AG04450 (cell line): ENCODE measurements at places on chromosomes 5 and 9.

- DNase-seq = no peak
Observed at GRCh38 chr9:37966412-37967013, 62.6 kb upstream of the SLC25A51 start.

DNA sequence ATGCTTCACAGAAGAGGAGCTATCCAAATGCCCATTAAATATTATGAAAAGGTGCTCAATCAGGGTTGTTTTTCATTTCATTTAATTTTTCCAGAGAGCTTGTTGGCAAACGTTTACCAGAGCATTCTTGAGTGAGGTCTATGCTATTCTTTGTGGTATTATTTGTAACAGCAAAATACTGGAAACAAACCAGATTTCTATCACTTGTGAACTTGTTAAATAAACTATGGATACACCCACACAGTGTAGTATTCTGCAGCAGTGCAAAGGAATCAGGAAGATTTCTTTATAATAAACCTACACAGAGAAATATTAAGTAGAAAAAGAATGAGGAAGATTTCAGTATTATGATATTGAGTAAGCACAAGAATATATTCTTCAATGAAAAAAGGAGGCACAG, 15.0 kb upstream of the SLC1A1 start:
- DNase-seq = no peak

DNA sequence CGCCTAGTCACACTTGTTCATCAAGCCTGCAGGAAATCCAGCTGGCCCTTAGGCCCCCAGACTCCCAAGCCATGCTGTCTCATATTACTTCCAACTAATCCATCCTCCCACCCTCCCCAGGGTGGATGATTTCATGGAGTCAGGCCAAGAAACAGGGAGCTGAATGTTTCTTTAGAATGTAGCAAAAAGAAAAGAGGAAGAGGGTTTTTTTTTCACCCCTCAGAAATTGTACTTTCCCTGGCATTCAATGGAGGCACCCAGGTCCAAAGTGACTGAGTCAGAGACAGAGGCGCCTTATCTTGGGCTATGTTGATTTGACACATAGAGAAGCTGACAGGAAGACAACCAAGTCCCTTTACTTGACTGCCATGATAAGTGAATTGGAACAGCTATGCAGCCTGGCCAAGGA, 260.2 kb upstream of the NR4A3 start:
- no peak for DNase-seq

DNA sequence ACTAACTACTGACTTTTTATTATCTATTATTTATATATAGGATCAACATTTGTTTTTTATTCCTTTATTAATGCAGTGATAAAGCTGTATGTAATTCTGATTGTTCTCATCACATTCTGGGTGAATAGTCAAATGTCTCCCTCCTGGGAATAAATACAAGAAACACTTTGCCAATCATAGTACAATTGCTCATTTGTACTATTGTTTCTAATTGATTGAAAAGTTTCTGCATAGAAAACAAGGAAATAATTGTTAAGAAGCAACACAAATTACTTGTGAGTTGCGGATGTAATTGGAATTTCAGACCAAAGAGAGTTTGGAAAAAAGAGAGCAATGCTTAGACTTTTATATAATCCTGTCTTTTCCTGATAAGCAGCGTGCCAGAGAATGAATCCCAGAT, 1013.9 kb downstream of the EFNA5 start:
- no peak for DNase-seq

DNA sequence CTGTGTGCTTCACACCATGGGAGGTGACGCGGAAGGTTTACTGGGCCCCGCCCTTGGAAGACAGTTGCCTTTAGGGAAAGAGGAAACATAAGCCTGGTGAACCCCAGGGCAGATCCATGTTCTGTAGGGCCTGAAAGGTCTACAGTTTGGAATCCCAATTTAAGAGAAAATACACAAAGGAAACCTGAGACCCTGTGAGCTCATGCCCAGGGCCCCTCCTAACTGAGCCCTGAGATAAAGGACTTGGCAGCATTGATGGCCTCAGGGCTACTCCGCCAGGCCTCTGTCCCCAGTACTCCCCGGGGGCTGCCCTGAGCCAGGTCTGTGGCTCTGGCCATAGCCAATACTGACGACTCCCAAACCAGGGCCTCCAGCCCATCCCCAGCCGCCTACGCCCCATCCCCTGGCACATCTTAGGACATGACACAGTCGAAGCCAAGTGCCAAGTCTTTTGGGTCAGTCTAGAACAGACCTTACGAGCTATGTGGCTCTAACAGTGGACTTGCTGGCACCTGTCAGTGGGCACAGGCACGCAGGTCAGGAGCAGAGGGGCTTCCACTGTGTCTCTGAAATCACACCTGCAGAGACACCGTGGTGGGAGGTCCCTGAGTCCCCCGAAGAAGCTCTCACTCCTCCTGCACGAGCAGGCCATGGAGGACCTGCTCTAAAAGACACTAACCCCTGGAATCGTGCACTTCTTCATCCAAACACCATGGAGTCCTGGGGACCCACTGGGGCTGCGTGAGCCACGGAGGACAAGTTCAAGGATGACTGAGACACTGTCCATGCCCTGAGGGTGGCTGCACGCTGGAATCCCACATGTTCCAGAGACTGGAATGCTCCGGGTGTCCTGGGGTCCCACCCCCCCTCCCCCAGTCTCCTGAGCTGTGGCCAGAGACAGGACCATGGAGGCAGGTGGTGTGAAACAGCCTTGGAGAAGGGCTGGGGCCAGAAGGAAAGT, 40.3 kb upstream of the BARHL1 start:
- DNase-seq = no peak

DNA sequence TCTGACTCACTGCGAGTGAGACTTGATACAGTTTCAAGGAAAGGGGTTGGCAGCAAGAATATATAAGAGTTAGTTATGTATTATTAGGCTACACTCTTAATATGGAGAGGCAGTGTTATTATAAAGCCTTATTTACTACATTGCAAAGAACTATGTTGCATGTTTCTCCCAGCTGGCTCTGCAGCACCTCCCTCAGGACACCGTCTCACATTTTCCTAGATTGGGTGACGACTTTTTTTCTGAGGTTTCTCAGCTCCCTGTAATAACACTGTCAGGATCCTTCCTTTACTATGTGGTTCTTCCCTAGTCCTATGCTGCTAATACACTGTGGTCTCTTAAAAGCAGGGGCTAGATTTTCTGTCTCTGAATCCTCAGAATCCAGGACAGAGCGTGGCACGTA, 153.7 kb downstream of the INSYN2B start:
- no peak for DNase-seq

GRCh38 chr5:131979816-131980215, 31.6 kb downstream of the ACSL6 start:
- no peak for DNase-seq

- DNase-seq = no peak
Observed at GRCh38 chr9:3237121-3237520, 288.7 kb downstream of the RFX3 start.

DNA sequence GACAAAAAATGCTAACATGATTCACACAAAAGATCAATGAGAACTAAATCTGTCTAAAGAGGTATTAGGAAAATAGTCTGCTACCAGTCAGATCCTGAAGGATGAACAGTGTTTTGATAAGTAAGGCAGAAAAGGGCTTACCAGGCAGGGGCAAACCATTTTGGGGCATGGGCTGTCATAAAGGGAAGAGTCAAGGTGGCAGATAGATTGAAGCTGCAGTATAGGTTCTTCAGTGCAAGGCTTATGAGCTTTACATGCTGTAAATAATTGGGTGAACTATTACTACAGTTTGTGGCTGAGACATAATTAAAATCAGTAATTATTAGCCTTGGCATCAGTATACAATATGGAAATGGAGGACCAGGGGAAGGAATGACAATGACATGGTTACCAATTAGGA, 21.8 kb downstream of the CSNK1A1 start:
- no peak for DNase-seq

DNA sequence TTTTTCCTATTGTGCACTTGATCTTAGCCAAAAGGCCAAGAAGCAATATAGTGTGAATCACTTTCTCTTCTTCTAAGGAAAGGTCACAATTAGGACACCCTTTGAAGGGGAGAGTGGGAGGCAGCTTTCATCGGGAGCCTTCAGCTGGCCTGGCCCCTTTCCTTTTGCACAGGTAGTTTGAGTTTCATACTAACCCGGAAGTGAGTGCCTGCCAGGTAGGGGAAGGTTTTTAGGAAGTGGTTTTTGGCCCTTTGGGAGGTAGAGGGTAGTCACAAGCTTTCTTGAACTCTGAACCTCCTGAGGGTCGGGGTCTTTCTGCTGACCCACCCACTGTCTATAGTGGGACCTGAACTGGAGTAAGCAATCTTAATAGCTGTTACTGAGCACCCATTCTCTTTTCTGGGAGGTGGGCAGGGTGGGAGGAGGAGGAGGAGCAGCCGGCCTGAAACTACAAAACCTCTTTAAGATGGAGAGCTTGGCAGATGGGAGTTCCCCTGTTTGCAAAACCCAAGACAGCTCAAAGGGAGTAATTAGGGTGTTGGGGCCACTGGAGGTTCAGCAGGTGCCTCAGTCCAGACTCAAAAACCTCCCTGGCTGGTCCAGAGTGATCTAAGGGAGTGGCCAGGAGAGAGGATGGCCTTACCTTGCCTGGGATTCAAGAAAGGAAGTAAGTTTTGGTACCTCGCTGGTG, 6.0 kb downstream of the LARP1 start:
- DNase-seq = no peak

DNA sequence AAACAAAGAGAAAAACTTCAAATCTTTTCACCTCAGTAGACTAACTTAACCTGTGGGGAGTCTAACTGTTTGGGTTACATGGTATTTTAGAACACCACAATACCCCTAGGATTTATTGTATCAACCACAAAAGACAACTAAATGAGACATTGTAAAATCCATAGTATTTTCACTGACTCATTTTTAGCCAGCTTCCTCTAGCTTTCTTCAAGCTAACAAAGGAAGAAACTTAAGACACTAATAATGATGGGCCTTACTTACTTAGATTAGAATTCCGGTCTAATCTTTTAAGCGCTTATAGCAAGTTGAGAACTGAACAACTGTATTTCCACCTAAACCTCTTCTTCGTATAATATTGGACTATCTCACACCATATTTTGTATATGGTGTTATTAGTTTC, 529.3 kb downstream of the DMRTA1 start:
- DNase-seq = no peak

- no peak for DNase-seq
Observed at GRCh38 chr9:129007035-129007765, 20.9 kb downstream of the SH3GLB2 start.

- DNase-seq = no peak
Observed at GRCh38 chr5:116448450-116448849, 126.2 kb downstream of the SEMA6A start.

DNA sequence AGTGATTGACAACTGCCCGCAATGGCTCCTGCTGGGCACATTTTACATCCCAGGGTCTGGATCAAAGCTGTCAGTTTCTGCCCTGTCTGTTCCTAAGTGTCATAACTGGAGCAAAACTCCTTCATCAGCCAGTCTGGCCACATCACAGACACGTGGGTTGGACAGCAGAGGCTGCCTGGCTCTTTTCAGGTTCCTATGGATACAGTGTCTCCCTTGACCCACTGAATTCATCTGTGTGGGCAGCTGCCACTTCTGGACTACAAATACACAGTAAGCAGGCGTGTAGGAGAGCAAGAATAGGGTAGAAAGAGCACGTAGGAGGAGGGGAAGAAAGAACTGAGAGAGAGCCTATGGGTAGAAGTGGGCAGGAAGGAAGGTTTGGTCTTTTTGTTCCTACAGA, 238.0 kb downstream of the ENC1 start:
- DNase-seq = no peak

- DNase-seq = no peak
Observed at GRCh38 chr5:158802941-158803341, 296.8 kb downstream of the EBF1 start.

- DNase-seq = no peak
Observed at GRCh38 chr5:106728208-106728607, 942.5 kb downstream of the EFNA5 start.
